ENCODE measurements at places on chromosomes 6 and 20.
A peak's percentile ranks its signal among the peaks of the same experiment; 100 is the strongest.

- no peak for DNase-seq
Measured at GRCh38 chr20:56212091-56212490, 36.4 kb upstream of the MC3R start.

- DNase-seq, result peak; percentile 65
Measured at GRCh38 chr20:3045816-3046676, at the start of gene MRPS26. Gene MRPS26, plus strand, starts transcription at chr20:3046052. Its CDS starts 17 bp downstream, at chr20:3046069.

- DNase-seq, result no peak
Measured at GRCh38 chr20:50679753-50680104, 11.6 kb downstream of the RIPOR3 start.

DNA sequence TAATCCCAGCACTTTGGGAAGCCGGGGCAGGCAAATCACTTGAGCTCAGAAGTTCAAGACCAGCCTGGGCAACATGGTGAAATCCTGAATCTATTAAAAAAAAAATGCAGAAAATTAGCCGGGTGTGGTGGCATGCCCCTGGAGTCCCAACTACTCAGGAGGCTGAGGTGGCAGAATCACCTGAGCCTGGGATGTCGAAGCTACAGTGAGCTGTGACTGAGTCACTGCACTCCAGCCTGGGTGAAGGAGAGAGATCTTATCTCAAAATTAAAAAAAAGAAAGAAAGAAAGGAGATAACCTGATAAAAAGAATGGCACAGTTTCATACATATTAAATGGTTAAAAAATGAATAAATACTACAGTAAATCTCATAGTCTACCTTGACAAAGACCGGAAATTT is 123.6 kb upstream of the TNFAIP3 start:
- no peak for DNase-seq

DNA sequence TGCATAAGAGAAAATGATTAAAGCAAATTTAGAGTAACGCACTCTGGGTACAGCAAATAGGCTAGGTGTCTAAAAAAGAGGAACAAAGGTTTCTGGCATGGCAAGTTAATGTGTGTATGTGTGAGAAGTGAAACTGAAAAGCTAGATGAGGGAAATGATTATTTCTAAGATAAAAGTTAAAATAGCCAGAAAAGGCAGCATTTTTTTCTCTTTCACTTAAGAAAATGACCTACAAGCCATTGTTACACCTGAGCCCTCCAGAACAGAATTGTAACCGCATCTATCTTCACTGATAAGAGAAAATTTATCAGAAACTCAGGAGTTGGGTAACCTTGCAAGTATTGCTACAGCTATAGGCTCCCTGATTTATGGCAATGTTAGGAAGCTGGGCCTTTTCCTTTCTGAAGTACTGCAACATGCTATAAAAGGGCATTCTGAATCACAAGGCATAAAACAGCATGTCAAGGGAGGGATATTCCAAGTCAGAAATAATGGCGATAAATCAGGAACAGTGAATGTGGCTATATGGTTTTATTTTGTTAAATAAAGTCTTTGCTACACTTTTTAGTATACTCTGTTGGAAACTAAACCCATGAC is 395.3 kb downstream of the TBC1D32 start:
- DNase-seq, result no peak

GRCh38 chr6:117444600-117444999 is 18.9 kb upstream of the ROS1 start:
- DNase-seq, result no peak

- no peak for DNase-seq
Measured at GRCh38 chr20:60113771-60114170, 155.5 kb downstream of the CDH26 start.

DNA sequence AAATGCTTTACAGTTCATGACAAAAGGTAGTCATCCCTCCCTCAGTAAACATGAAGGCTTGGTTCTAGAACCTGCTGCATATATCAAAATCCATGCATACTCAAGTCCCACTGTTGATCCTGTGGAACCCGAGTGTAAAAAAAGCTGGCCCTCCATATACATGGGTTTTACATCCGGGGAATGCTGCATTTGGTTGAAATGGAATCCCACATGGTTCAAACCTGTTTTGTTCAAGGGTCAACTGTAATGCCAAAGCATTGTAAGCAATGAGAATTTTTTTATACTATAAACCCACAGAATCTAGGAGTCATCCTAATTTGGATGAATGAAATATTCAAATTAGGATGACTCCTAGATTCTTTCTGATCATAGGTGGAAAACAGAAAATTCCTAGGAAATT is 5.9 kb upstream of the HDAC2 start:
- DNase-seq, result no peak

GRCh38 chr6:24255676-24256075 is 102.2 kb downstream of the DCDC2 start:
- no peak for DNase-seq

GRCh38 chr6:137471986-137472385 is 22.2 kb downstream of the OLIG3 start:
- DNase-seq, result no peak

DNA sequence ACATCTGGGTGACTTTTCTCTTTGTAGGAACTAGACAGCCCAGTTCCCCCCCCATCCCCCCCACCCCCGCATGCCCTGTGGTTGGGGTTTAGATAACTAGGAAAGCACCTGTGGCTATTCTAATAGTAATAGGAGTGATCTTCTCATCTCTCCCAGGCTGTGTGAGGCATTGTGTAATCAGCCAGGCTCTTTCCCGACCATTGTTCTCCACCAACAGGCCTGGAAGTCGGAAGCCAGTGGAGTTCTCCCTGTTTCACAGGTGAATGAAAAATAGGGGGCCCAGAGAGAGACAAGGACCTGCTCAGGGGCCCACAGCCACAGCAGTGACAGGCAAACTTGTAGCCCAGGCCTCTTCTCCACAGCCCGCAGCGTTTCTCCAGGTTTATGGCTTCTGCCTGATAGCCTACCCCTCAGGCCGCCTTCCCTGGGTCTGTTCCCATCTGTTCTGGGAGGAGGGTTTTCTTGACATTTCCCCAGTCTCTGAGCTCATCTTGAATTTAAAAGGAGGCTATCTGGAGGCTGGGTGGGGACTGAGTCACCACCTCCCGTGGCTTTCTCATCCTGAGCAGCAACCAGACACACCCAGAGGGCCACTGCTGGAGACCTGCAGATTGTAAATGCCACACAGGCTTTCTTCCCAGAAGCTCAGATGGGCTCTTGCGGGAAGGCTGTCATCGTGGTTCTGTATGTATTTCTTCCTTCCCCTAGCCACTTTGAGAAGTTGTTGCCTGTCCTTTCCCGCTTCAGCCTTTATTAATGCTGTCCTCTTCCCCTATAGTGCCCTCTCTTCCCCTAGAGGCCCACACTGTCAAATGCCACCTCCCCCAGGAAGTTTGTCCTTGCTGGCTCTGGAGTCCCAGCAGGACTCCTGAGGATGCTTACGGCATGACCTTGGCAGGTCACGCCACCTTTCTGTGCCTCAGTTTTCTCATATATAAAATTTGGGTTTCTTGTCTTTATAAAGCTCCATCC is 75.9 kb upstream of the MYL9 start:
- peak; percentile 5 for DNase-seq

Data from stimulated activated CD4-positive, alpha-beta T cell treated with anti-CD3 and anti-CD28 coated beads, Interleukin-1b, Interleukin-23, amount 100 ng/mL, for 1 hour (primary cell).